ENCODE measurements at places on chromosomes 7 and 10.

DNA sequence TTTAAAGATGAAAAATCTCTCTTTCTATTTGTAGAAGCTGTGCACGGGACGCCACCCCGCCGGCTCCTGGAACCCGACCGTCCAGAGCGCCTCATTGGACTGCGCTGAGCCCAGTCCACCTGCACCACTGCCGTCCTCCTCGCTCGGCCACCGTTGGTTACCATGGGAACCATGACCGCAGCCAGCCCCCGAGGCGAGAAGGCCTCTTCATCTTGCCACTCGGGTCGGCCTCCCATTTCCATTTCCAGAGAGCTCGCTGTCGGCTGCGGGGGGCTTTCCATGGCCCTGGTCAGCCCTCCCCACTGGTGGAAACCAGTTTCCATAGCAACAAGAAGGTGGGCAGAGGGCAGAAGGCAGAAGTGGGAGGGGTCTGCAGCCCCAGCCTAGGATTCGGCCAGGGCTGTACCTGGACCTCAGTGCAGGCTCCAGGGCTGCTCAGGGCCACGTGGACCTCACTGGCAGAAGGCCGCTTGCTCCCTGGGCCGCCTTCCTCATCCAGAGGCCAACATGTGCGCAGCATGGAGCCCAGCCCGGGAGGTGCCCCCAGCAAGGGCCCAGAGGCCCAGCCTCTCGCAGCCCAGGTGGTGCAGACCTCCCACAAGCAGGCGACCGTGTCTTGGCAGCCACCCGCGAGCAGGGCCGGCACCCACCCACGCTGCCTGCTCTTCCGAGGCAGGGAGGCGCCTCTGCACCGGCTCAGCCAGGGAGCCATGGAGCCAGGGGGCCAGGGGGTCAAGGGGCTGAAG, 283.5 kb upstream of the PPP2R2D start:
- DNase-seq = no peak

- DNase-seq = no peak
These were observed 406 bp downstream of the CBLL1 start for GRCh38 chr7:107744345-107744750.

GRCh38 chr7:112154690-112155089, 51.5 kb downstream of the DOCK4 start:
- no peak for DNase-seq

- DNase-seq = no peak
These were observed 6.9 kb downstream of the PFKP start for GRCh38 chr10:3074145-3074665.

- DNase-seq = no peak
These were observed 29.8 kb upstream of the KLF6 start for GRCh38 chr10:3814838-3815220.

- DNase-seq = no peak
These were observed 76.7 kb downstream of the EZH2 start for GRCh38 chr7:148807436-148807835.

DNA sequence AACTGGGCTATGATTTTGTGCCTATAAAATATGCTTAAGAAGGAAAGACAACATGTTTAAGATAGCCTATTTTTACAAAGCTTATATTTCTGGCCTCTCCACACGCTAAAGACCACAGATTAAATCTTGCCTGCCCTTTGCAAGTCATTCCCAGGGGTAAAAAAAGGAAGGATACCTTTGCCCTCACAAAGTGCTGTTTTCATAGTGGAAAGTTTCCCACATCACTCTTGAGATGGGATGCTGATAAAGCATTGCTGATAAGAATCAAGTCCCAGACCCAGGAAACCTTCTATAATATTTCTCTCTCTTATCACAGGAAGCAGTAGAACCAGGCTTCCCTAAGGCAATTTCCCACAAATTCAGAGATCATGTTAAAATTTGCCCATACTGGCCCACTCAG, 56.5 kb downstream of the GSAP start:
- no peak for DNase-seq

- no peak for DNase-seq
These were observed 240.8 kb downstream of the KIF20B start for GRCh38 chr10:89942217-89942616.

- DNase-seq = peak; percentile 31
These were observed 25.1 kb upstream of the DDIT4 start for GRCh38 chr10:72248468-72249151.

DNA sequence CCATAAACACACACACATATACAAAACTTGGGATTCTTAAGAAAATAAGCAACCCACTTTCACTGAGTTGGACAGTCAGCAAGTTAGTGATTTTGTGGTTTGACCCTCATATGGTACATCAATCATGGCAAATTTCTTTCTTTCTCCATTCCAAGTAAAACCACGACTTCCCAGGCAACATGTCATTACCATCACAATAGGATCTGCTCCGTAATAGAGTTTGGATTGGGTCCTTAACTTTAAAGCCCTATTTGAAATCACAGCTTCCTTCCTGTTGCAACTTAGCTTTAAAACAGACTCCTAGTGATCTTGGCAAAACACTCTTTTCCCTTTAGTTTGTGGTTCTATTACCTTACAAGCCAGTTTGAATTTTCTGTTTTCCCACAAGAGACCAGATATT, 483.6 kb downstream of the INHBA start:
- peak; percentile 61 for DNase-seq
